Central memory CD8-positive, alpha-beta T cell (primary cell): ENCODE measurements at places on chromosomes 1 and 21.

DNA sequence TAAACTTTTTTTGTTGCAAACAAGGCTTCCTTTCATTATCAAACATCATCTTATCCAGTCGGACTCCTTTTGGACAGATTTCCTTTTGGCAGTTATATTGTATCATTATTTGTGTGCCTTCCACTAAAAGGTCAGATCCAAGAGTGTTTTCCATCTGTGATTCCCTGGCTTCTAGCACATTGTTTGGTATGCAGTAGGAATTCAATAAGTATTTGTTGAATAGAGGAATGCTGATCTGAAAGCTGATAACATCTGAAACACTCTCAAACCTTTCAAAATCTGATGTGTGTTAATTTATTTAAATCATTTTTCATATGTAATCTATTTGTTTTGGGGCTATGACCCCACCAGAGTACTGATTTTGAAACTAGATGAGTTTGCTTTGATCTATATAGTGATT, 39.0 kb downstream of the NDC1 start:
- no peak for DNase-seq

DNA sequence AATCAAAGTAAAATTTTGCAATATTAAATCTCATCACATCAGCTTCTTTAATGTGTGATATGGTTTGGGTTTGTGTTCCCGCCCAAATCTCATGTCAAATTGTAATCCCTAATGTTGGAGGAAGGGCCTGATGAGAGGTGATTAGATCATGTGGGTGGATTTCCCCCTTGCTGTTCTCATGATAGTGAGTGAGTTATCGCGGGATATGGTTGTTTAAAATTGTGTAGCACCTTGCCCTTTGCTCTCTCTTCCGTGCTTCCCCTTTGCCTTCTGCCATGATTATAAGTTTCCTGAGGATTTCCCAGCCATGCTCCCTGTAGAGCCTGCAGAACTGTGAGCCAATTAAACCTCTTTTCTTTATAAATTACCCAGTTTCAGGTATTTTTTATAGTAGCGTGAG, 131.9 kb downstream of the ZNF326 start:
- no peak for DNase-seq

DNA sequence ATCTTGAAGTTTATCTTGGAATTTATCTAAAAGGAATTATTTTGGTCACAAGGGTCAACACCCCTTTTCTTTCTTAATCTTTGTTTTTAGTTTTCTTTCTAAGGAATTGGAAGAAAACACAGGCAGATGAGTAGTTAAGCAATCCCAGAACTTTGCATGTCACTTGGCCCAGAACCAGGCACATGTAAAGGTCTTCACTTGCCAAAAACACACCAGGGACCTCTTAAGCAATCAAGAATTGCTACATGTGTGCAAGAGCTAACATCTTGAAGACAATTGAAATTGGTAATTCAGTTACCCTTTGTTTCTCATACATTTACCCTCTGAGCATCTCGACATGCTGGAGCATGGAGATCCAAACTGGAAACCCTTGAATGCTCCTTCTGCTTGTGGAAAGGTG, 114.2 kb downstream of the ZC3H11B start:
- DNase-seq, result no peak

DNA sequence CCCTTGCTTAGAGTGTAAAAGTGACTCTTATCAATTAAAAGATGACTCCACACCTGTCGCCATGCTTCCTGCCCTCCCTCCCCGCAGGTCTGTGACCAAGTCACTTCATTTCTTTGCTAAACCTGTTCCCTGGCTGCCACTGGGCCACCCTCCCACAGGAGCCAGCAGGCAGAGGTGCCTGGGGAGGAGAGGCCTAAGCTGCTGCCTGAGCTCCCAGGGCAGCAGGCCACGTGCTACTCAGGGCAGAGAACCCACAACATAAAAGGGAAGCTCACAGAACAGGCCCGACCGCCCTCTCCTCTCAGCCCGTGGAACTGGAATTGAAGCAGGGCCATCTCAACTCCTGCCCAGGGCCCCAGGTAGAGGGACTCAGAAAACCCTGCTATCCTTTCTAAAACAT, 4.9 kb downstream of the C1orf198 start:
- no peak for DNase-seq

GRCh38 chr1:64092851-64093371, 110.5 kb upstream of the UBE2U start:
- no peak for DNase-seq

DNA sequence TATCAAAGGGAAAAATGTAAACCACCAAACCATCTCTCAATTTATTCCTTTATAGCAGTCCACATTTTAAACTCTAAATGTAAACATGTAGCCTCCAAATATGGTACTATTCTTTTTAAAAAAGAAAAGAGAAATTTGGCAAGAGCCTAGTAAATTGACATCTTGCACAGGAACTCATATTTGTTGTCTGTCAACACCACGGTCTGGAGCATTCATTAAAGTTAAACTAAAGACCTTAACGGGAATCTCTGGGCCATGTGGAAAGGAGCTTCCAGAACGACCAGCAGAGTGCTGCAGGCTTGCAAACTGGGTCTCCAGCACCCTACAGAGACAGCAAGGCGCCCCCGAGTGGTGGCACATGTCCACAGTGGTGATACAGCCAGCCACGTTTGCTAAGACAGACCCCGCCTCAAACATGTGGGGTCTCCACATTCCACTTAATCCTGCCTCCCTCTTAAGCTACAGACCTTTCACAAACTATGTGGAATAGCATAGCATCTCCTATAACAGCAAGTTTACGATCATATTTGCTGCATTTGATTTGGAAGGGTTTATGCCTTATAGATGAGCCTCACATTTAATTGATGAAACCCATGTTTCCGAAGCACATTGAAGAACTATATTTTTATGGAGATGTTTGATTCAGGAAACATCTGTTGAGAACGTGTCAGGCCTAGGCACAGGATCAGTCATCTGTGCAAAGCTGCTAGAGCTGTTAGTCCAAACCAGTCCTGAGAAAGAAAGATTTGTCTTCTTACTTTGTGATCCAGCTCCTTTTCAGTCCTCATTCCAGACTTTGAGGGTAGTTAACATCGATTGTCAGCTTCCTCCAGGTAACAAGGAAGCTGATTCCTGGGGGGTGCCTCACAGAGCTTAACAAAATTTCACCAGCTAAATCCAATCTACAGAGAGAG, 96.4 kb upstream of the BACE2 start:
- DNase-seq, result no peak

GRCh38 chr1:214440219-214440965, 111.0 kb downstream of the PTPN14 start:
- no peak for DNase-seq

GRCh38 chr1:106254748-106255147, 801.7 kb upstream of the PRMT6 start:
- DNase-seq, result no peak

GRCh38 chr21:36803051-36803645, 104.2 kb downstream of the SIM2 start:
- DNase-seq, result no peak

DNA sequence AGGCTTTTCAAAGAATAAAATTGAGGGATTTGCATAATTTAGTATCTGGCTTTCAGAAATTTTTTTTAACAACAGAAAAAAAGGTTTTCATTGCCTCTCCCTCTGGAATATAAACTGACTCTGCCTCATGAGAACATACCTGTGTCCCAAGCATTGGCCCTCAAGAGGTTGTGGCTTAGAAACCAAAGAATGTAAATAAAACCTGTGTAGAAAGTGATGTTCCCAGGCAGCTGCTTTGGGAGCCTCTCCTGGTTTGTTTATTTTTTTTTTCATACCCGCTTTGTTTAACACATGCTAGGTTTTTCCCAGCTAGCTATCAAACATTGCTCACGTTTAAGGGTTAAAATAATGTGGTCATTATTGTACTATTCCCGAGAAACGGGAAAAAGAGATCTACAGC, 40.5 kb upstream of the IFNAR2 start:
- DNase-seq, result no peak

DNA sequence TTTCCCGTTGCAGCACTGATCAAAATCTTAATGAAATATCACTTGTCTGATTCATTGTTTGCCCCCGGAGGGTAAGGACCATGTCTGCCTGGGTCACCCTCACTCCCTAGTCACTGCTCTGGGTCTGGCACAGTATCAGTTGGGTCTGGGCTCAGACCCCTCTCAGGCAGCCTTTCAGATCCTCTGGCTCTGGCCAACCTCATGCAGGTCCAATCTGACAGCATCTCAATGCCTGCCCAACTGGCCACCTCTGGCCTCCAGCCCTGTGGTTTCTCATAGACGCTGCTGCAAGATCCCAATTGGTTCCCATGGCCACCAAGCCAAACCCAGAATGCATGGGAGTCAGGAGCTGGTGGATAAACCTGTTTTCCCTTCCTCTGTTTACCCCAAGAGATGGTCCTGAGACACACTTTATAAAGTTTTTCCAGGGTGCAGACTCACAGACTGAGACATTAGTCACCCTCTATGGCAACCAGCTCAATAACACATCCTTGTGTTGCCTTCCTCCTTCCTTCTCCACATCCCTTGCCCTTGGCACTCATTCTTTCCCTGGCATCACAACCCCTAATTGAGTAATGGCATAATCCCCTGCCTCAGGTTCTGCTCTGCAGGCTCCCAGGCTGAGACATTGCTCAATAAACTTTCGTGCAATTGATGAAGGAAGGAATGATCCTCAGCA, 199.2 kb downstream of the GRIK3 start:
- no peak for DNase-seq

GRCh38 chr1:89454845-89455521, 69.6 kb upstream of the LRRC8B start:
- DNase-seq, result peak; percentile 27

DNA sequence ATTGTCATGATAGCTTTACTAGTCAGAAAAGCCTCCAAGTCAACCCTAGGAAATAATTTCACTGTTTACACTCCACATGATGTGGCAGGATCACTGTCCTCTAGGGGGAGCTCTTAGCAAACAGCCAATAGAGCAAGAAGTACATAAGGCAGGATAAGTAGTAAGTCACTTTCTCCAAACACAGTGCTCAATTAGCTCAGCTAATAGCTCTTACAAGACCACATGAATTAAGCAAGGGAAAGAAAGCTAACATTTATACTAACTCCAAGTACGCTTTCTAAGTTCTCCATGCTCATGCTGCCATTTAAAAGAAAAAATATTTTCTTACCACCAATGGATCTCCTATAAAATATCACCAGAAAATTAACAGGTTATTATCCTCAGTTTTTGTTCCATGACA, 66.9 kb upstream of the LRIF1 start:
- DNase-seq, result peak; percentile 20
